ENCODE measurements at places on chromosomes 12 and 14.

GRCh38 chr12:68451261-68452077 lies 119.3 kb upstream of the MDM1 start:
- no peak for DNase-seq

GRCh38 chr14:92325835-92326234 lies 2.9 kb downstream of the SLC24A4 start:
- DNase-seq = no peak

- DNase-seq = no peak
Measured at GRCh38 chr12:32512910-32513309, 113.6 kb downstream of the FGD4 start.

- DNase-seq = no peak
Measured at GRCh38 chr12:112170376-112170775, 45.0 kb downstream of the TRAFD1 start.

DNA sequence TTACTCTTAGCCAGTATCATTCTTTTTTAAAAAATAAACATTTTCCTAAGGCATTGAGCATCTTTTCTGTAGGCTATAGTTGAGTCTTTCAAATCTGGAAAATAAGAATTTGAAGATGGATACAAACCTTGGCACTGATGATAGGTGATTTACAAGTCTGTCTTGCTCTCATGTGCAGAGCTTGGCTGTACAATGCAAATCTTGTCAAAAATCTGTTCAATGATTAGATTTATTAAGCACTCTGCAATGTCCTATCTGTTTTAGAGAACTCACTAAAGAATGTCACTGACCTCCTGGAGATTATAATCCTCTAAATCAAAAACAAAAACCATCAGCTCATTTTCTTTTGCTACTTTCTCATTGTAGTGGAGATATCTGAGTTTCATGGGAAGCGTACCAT lies 42.8 kb upstream of the AMIGO2 start:
- DNase-seq = no peak

- DNase-seq = no peak
Measured at GRCh38 chr14:66752109-66752508, 244.2 kb downstream of the GPHN start.

GRCh38 chr12:64669270-64669842 lies 59.1 kb downstream of the RASSF3 start:
- no peak for DNase-seq

- no peak for DNase-seq
Measured at GRCh38 chr12:116855744-116856470, 25.3 kb downstream of the HRK start.

GRCh38 chr12:23771240-23771949 lies 178.1 kb downstream of the SOX5 start:
- DNase-seq = no peak

GRCh38 chr12:11746024-11746771 lies 96.7 kb downstream of the ETV6 start:
- no peak for DNase-seq

GRCh38 chr12:110403146-110403975 lies at the start of gene ANAPC7:
TSS of gene ANAPC7 (minus strand) at chr12:110403708. CDS start at chr12:110403627, 81 bp downstream.
- peak; percentile 71 for DNase-seq

DNA sequence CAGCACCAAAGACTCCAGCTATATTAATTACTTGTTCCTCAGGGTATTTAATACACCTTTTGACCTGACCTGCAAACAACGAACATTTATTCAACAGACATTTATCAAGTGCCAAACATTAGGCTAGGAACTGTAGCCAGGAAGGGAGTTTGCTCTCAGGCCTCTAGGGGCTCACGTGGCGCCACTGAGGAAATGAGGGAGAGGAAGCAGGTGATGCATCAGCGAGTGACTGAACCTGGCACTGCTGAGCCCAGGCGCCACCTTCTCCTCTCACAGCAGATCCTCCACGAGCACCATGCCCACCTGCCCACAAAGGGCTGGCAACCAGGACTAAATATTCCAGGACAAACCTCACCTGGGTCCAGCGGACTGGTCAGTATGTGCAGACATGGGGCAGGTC lies 50.2 kb downstream of the SETD3 start:
- no peak for DNase-seq

GRCh38 chr14:100409651-100410050 lies 86.5 kb downstream of the SLC25A47 start:
- DNase-seq = no peak

GRCh38 chr12:66447643-66448042 lies 145.3 kb downstream of the HELB start:
- DNase-seq = no peak

GRCh38 chr12:107775093-107775721 lies 703 bp downstream of the ASCL4 start:
- no peak for DNase-seq

- DNase-seq = no peak
Measured at GRCh38 chr12:95700316-95700785, 90.2 kb downstream of the NTN4 start.

DNA sequence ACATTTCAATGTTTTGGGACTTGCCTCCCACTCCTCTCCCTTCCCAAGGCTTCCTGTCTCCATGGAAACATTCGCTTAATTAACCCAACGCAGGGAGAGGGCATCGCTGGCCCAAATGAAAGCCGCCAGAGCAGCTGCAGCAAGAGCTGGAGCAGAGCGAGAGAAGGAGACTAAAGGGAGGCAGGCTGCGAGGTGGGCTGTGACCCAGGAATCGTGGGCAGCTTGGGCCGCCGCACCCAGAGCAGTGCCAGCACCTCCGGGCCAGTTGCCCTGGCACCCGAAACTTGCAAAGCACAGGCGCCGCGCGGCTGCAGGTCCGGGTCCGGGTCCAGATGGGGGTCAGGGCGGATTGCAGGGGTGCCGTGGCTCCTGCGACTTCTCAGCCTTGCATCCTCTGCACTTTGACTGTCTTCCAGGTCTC lies 43.5 kb upstream of the PTPRQ start:
- DNase-seq = no peak
